Thyroid gland (tissue), 4 donors: ENCODE measurements at places on chromosomes 11 and 22. TPM values are rescaled to one million over a fixed set of nuclear protein-coding genes. Genes with fewer than 3 reads are reported as not detected.

- H3K4me3 ChIP-seq: peak overlapping the region; percentile 95
- H3K27ac ChIP-seq: peak overlapping the region; percentile 94
- H3K27me3 ChIP-seq: no peaks in the 10 kb centered on the region
Observed at GRCh38 chr11:10858439-10859325, 829 bp upstream of the ZBED5 start.

The TRIM51 gene
- total RNA-seq: not detected

DNA sequence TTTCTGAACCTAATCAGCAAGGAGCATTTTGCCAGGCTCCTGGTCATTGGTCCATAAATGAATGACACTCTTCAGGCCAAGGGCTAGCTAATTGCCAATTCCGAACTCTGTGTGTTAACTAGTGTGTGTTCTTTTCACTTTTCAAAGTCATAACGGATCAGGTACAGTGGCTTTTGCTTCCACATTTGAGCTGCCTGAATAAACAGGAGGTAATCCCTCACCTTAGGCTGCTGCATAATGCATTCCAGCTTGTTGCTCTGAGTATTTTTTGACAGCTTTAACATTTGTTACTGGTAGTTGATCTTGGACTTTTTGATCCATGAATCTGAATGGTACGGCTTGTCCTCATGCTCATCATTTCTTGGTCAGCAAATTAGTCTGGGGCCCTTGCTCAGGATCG lies 485.1 kb downstream of the CNTN5 start:
- H3K4me1 ChIP-seq: peaks cover 3% of the 10 kb centered on the region
- no peaks in the 10 kb centered on the region for H3K36me3 ChIP-seq
- peak; percentile 4 for DNase-seq
- H3K4me3 ChIP-seq: no peak overlapping the region
- H3K27ac ChIP-seq: no peak overlapping the region

DNA sequence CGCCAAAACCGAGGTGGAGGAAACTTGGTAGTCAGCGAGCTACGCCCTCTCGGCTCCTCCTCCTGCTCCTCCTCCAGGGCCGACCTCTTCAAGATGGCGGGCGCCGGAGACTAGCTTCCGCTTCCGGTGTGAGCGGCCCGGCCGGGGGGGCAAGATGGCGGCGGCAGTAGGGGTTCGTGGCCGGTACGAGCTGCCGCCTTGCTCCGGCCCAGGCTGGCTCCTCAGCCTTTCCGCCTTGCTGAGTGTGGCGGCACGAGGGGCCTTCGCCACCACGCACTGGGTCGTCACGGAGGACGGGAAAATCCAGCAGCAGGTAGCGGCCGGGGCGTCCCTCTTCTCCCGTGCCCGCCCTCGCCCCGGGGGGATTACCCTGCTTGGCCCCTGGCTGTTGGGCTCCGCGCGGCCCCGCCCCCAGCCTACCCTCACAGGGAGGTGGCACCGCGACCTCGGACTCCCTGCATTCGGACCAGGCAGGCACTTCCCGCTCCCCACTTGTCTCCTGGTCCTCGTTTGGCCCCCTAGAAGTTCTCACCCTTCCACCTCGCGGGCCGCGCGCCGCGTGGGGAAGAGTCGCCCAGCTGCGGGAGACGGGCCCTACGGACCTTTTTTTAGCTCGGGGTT lies at the start of gene TTC17:
Gene TTC17 (plus strand): TSS at position 120 of the 621 bp plus-strand sequence. CDS start 35 bp downstream, at position 155.
- H3K36me3 ChIP-seq: no peaks in the 10 kb centered on the region
- H3K4me3 ChIP-seq: peak within 1 kb of the TSS; percentile 70
- peak; percentile 97 for DNase-seq
- peaks cover 38% of the 10 kb centered on the region for H3K4me1 ChIP-seq
- no peaks in the 10 kb centered on the region for H3K27me3 ChIP-seq
- peak within 1 kb of the TSS; percentile 3 for H3K27ac ChIP-seq

The HTR3A gene
- not detected for total RNA-seq

GRCh38 chr11:125348674-125349309 lies 147.3 kb downstream of the FEZ1 start:
- H3K27ac ChIP-seq: no peak overlapping the region
- H3K4me3 ChIP-seq: no peak overlapping the region
- DNase-seq: peak; percentile 60
- peaks cover 29% of the 10 kb centered on the region for H3K4me1 ChIP-seq
- no peaks in the 10 kb centered on the region for H3K36me3 ChIP-seq
- H3K27me3 ChIP-seq: no peaks in the 10 kb centered on the region
